ENCODE measurements at places on chromosomes 5 and 9.

DNA sequence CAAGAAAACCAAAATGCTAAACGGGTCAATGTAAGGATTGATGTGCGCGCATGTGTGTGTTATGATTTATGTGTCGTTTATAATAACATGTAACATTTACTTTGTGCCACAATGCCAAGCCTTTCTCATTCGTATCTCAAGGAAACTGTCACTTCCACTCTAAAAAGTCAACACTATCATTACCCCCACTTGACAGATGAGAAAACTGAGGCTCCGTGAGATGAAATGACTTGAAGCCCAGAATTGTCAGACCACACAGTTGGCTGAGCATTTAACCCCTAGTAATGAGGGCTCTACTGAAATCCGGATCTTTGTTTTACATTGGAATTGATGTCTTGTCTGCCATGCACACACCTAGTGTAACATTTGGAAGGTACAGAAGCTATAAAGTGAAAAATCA, 95.0 kb upstream of the LMX1B start:
- no peak for ATAC-seq

GRCh38 chr5:6910950-6911349, 197.7 kb downstream of the TENT4A start:
- ATAC-seq, result no peak

DNA sequence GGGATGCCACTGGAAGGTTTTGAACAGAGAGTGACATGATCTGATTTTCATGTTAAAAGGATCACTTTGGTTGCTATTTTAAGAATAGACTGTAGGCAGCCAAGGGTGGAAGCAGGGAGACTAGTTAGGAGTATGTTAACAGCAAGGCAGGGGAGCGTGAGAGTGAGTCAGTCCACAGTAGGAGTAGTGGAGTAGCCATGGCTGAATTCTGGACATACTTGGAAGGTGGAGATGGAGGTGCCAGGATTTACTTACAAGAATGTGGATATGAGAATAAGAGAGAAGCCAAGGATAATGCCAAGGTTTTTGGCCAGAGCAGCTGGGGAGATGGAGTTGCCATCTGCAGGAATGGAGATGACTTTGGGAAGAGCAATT, 118.8 kb downstream of the GALNT10 start:
- no peak for ATAC-seq

GRCh38 chr5:6085341-6085860, 292.9 kb downstream of the MED10 start:
- no peak for ATAC-seq

DNA sequence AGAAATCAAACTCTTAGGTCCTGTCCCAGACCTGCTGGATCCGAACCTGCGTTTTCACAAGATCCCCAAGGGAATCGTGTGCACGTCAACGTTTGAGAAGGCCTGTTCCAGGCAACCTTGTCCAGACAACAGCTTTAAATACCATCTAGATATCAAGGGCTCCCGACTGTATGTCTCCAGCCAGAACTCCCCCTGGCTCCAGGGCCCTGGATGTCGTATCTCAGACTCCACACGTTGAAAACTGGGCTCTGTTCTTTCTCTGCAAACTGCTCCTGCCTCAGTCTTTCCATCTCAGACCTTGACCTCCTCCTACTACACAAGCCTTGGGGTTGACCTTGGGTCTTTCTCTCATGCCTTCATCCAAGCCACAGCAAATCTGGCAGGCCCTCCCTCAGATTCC, 5.8 kb upstream of the ENG start:
- ATAC-seq, result no peak

DNA sequence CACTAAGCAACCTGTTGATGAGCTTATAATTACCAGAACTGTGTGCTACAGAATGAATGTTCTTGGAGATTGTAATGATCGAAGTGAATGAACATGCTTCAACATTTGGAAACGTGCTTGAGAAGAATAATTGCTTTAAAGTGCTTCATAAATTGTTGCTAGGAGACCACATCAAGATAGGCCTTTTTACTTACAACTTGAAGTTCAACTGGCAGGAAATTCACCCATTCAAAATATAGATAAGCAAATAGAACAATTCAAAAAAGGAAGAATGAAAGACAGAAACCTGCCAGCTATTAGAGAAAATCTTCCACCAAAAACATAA, 38.0 kb upstream of the SLC44A1 start:
- no peak for ATAC-seq

- ATAC-seq, result peak; percentile 91
Measured at GRCh38 chr9:128863647-128864046, 18.1 kb downstream of the KYAT1 start.

- no peak for ATAC-seq
Measured at GRCh38 chr9:87068177-87068840, 121.0 kb upstream of the GAS1 start.

GRCh38 chr9:115191667-115192066, 73.7 kb upstream of the TNC start:
- ATAC-seq, result peak; percentile 50

GRCh38 chr9:135644631-135645218, 5.4 kb upstream of the GLT6D1 start:
- no peak for ATAC-seq

GRCh38 chr9:107488375-107489143, 1.0 kb downstream of the KLF4 start:
- peak; percentile 4 for ATAC-seq

Measured in stimulated activated memory B cell treated with anti-CD40 and anti-IgM and Interleukin-4, amounts not matched to agents 10 μg/mL and 1 μg/mL and 100 μg/mL, for 72 hours (primary cell).